Ovary (tissue), 10 donors: ENCODE measurements at places on chromosomes 5 and 9. TPM values are rescaled to one million over a fixed set of nuclear protein-coding genes. Genes with fewer than 3 reads are reported as not detected.

DNA sequence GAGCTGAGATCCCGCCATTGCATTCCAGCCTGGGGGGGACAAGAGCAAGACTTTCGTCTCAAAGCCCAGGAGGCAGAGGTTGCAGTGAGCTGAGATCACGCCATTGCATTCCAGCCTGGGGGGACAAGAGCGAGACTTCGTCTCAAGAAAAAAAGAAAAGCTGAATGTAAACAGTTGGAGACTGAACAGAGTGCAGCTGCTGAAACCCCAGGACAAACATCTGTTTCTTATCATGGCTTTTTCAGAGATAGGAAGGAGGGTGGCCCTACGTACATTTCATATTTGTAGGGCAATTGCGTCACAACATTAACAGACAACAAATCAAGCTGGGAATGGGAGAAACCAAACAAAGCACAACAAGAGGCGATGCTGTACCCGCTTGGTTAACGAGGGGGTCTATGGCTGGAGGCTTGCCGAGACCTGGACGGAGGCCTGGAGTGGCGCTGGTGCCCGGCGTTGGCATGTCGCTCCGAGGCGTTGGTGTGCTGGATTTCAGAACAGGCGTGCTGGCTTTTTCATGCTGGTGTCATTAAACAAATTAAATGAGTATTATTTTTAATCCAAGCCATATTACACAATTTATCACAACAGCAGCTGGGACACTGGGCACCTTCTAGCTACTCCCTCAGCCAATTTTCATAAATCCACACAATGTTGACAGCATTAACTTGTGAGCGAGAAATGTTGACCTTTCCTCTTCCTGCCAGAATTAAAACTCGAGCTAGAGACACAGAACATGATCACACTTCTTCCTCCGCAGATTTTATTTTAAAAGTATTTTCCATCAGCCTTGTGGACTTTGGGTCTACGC is 76.1 kb downstream of the TLE1 start:
- DNase-seq = peak; percentile 81

- DNase-seq = no peak
These were observed 388.5 kb upstream of the CTNND2 start for GRCh38 chr5:12292610-12293204.

GRCh38 chr9:121732886-121733285 is 81.5 kb downstream of the DAB2IP start:
- DNase-seq = no peak

DNA sequence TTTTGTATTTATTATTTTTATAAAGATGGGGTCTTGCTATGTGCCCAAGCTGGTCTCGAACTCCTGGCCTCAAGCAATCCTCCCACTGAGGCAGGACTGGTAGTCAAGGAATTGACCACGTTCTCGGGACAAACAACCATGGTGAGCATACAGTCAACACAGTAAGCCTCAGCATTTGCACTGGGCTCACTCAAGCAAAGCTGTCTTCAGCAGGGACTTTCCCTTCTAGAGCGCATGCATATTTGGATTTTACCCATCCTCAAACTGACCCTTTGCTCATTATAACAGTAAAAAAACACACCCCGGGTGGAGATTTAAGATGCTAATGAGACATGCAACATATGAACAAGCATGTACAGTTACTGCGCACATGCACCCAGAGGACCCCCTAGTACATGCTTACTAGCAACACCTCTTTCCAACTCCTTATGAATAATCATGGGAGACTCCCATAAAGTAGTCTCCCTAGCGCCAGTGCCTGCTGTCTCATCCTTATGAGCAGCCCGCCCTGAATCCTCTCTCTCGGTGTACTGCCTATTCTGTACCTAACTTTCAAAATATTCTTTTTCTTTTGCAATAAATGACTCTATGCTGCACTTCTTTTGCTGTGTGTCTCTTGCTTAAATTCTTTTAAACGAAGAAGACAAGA is 41.5 kb downstream of the C5orf22 start:
- DNase-seq = no peak

Gene GLRA1
- total RNA-seq = not detected
